T-helper 2 cell (primary cell): ENCODE measurements at places on chromosomes 12 and 14.

DNA sequence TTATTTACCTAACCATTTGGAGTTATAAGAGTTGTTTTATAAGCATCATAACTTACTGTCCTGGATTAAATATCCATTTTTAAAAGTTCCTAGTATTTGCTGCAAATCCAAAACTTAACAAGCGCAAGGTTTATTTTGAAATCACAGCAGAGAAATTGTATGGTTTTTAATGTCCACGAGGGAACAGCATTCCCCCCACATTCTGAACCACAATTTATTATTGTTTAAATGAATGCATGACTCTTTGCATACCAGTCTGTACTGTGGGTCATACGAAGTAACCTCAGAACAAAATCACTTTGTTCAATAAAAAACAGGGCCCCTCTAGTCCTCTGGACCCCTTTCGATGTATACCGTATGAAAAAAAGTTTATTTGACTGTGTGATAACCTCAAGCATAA lies 75.9 kb downstream of the DACT1 start:
- no peak for DNase-seq

- DNase-seq, result no peak
Measured at GRCh38 chr14:81450100-81450531, 50.0 kb upstream of the STON2 start.

GRCh38 chr12:6768437-6768914 lies 2.3 kb downstream of the PTMS start:
- no peak for DNase-seq

GRCh38 chr12:7136676-7137075 lies 6.5 kb downstream of the CLSTN3 start:
- no peak for DNase-seq

- DNase-seq, result no peak
Measured at GRCh38 chr14:60839657-60840056, 105.1 kb downstream of the MNAT1 start.

GRCh38 chr14:34254031-34254430 lies 208.0 kb downstream of the SPTSSA start:
- DNase-seq, result no peak

- peak; percentile 80 for DNase-seq
Measured at GRCh38 chr12:53295070-53295890, at the start of gene PFDN5. TSS of gene PFDN5 (plus strand) at chr12:53295542. CDS start at chr12:53295568, 26 bp downstream.

DNA sequence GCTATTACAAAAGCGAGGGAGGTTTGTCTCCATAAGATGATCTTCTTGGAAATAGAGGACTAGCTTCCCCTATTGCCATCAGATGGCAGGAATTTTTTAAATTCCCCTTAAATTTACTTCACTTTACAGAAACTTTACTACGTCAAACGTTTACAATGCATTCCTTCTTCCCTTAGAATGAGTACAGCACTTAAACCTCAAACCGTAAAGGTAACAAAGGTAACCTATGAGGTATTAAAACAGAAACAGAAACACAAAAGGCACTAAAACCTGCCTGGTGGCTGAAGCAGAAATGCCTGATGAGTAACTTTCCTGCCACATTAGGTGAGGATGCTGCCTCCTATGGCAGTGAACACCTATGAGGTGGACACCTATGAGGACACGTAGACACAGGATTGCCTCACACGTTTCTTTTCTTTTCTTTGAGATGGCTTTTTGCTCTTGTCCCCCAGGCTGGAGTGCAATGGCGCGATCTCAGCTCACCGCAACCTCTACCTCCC lies 25.0 kb downstream of the DIO2 start:
- DNase-seq, result no peak

GRCh38 chr12:94207849-94208621 lies 59.7 kb downstream of the PLXNC1 start:
- peak; percentile 89 for DNase-seq

- DNase-seq, result no peak
Measured at GRCh38 chr12:132388379-132389015, 59.1 kb upstream of the GALNT9 start.

DNA sequence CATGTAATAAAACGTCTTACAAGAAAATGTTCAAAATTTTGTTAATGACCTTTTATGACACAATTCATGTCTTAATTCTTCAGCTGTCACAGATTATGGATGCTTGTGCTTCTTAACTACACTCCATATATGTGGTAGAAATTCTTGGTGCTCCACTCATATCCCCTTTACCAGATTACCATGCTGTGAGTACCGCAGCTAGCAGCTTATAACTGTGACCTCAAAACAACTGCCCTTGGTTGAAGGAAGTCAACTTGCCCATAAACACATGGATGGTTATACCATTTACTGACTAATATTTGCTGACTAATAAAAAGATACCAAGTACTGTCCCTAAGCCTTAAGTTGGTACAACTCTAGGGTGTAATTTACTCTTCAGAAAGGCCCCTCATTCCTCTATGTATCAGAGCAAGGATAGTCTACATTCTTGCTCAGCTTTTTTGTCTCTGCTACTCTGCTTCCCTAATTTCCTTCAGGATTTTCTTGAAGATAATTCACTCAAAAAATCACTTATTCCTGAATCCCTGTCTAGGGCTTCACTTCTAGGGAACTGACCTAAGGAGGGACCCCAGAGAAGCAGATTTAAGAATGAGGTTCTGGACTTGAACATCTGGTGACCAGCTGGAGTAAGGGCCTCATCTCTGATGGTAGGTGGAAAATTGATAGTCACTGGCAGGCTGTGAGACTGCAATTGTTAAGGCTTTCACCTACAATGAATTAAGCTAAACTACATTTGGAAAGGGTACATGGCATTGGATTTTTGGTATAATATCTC lies 152.3 kb downstream of the SLC6A15 start:
- DNase-seq, result no peak

DNA sequence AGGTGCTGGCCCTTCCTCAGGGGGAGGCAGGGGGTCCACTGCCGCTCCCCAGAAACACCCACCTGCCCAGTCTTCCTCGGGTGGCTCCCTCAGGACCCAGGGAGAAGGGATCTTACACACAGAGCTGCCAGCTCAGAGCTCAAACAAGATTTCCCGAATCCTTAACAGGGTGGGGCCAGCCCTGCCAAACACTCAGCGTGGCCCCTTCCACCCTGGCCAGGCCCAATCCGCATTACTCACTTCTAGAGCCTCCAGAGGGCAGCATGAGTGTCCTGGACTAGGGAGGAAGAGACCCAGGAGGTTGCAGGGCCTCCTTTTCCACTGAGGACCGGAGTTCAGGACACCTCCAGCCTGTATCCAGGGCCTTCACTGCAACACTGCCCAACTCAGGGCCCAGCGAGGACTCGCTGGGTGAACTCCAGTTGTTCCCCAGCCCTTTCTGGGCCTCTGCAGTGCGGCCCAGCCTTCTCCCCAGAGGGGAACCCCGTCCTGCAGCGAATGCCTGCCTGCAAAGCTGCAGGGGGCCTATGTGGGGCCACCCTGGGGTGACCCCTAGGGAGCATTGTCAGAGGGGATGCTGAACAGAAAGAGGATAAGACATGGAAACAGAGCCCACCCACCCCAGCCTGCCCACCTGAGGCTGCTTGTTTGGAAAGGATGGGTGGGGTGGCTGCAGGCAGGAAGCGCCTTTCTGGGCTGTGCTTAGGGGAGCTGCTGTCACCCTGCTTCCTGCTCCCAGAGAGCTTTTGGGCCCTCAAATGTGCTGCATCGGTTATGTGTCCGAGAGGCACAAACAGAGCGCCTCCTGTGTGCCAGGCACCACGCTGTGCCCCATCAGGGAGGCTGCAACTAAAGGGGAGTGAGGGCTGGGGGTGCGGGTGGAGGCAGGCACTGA lies 43.8 kb downstream of the CCNK start:
- no peak for DNase-seq

DNA sequence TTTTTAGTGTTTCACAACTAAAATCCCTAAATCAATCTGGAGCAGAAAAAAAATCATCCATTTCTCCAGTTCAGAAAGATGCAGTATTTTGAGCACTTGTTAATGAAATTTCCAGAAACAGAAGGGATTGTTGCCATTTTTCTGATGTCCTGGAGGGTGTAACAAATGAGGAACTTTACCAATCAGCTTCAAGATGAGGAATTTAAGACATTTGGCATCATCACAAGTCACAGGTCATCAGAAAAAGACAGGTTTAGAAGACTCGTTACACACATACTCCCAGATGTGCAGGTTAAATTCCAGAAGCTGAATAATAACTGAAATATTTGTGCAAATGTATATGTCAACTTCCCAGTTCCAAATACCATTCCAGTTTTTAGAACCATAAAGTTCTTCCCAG lies 482 bp upstream of the PSMC1 start:
- no peak for DNase-seq

- no peak for DNase-seq
Measured at GRCh38 chr12:79001404-79001803, 136.8 kb downstream of the SYT1 start.

DNA sequence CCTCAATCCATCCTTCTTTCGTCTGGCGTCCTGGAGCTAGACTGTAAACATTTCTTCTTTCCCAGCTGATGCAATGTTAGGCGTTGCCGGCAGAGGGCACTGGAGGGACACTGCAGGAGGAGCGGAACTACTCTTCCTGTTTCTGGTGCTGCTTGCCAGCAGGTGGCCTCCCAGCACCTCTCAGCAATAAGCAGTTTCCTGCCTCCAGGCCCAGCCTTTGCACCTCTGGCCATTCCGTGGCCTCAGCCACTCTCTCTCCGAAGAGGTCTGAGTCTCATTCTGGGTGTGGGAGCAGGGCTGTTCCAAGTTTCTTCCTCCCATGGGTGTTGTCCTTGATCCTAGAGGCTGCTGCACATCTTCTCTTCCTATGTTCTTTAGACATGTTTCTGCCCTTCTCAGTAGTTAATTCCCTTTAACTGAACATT lies 7.5 kb upstream of the ASPG start:
- DNase-seq, result peak; percentile 93

DNA sequence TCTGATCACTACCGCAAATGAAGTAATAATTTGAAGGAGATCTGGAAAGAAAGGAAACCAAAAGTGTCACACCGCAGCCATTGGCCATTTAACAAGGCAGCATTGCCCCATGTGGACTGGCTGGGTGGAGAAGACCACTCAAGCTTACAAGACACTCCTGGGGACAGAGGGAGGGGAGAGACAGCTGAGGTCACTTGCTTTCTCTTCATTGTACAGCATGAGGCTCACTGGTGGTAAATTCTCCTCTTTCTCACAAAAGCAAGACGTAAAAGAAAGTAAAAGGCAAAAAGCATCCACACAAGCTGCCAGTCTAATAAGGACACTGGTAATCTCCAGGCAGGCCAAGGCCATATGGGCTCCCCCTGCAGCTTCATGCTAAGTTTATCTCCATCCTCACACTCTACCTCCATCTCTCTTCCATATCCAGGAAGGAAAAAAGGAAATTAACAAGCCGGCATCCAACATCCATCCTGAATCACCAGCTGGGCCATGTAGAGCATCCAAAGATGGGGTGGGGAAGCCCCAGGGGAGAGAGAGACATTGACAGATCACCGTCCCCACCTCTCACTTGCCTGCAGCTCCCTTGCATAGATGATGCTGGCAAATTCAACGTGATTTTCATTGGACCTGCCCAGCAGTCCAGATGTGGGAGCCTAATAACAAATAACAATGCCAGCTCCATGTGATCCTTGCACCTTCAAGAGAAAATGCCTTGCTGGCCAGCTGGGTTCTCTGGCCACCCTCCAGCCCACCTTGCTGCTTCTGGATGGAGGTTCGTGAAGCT lies 100.6 kb downstream of the DPF3 start:
- no peak for DNase-seq

- no peak for DNase-seq
Measured at GRCh38 chr12:68222326-68222725, 3.3 kb downstream of the IL26 start.

GRCh38 chr12:19121449-19122018 lies 8.0 kb upstream of the PLEKHA5 start:
- no peak for DNase-seq

GRCh38 chr12:98067795-98068194 lies 447.6 kb upstream of the TMPO start:
- DNase-seq, result no peak

- no peak for DNase-seq
Measured at GRCh38 chr12:43453761-43454160, 98.2 kb downstream of the ADAMTS20 start.

DNA sequence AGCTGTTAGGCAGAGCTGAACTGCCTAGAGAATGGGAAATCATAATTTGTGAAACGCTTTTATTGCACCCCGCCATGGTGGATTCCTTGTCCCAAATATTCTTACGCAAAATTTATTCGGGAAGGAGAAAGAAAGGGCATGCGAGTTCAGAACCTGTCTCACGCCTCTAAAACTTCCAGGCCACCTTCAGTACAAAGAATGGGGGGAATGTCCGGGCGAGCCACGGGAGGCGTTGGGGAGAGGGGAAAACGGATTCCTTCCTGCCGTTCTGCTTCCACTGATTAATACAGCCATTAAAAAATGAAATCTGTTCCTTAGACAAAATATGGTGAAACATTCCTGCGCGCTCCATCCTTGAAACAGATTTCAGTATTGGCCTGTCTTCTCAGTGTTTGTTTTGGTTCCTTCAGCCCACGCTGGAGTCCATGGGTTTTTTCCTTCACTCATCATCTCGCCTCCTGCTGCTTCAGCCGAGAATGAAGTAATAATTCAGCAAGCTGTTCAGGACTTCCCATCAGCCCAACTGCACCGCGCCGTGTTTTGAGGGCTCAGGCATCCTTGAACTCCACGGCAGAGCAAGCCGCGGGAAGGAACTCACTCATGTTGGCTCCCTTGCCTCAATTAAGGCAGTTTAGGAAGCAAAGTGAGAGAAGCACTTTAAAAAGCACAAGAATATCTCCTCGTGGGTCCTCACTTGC lies 47.7 kb upstream of the CDKN3 start:
- DNase-seq, result no peak

DNA sequence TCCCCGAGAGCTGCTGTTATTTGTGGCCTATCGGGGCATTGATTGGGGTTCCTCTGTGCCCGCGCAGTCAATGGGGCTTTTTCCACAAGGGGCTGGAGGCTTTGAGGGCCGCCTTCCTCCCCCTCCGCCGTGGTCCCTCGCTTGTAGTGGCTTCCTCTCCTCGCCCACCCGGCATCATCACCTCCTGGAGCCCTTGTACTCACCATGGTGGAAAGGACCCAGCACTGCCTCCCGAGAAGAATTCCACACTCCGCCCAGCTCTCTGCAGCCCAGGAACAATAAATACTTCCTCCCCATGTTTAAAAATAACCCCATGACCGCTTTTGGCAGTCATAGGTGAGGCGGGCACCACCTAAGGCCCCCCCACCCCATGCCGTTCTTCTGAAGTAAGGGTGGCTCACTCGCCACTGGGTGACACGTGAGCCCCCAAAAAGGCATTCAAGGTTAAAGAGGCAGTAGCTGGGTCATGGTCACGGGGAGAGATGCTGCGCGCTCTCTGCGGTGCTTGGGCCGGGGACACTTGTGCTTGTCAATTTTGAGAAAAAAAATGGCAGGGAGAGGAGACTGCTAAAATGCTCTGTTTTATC lies at the start of gene MYL2:
TSS of gene MYL2 (minus strand) at position 256 of the 587 bp plus-strand sequence. CDS start at position 206, 50 bp downstream.
- DNase-seq, result no peak

DNA sequence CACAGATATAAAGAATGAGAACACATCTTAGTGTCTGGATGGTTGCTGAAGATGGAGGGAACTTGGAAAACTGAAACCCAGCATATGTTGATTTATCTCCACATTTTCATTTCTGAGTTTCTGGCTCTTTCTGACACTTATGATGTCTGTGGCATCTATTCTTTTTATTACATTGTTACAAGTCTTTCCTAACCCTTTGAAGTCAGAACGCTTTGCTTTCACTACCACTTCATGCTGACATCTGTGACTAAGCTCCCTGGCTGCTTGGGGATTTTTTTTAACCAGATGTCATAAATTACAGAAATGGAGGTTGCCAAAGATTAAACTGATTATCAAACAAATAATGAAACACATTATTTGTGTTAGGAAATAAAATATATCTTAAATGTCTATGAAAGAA lies 188.7 kb downstream of the KITLG start:
- no peak for DNase-seq

- no peak for DNase-seq
Measured at GRCh38 chr14:29035134-29035533, 268.5 kb downstream of the FOXG1 start.
